H1 (cell line): ENCODE measurements at places on chromosomes 1 and 21. TPM values are rescaled to one million over a fixed set of nuclear protein-coding genes. Genes with fewer than 3 reads are reported as not detected.

The TMEM240 gene
- 5.7 and 7.6 TPM in 2 replicates for polyA plus RNA-seq

The MROH9 gene
- polyA plus RNA-seq: not detected in 2 replicates

The ATF6 gene
- polyA plus RNA-seq: 3.0 and 4.6 TPM in 2 replicates

The PTPRU gene
- 33.8 and 57.0 TPM in 2 replicates for polyA plus RNA-seq

The IBA57 gene
- 2.6 and 5.3 TPM in 2 replicates for polyA plus RNA-seq

The TTC22 gene
- 1.00 and 1.7 TPM in 2 replicates for polyA plus RNA-seq

The PRR9 gene
- not detected in 2 replicates for polyA plus RNA-seq

The CELA3B gene
- not detected in 2 replicates for polyA plus RNA-seq

GRCh38 chr1:11730429-11730891 lies 5.5 kb upstream of the AGTRAP start:
- H3K4me1 ChIP-seq: peaks cover 4% of the 10 kb centered on the region
- H3K27ac ChIP-seq: no peak overlapping the region
- DNase-seq: no peak
- no peaks in the 10 kb centered on the region for H3K27me3 ChIP-seq
- no peak overlapping the region for H3K4me3 ChIP-seq
- H3K36me3 ChIP-seq: no peaks in the 10 kb centered on the region

DNA sequence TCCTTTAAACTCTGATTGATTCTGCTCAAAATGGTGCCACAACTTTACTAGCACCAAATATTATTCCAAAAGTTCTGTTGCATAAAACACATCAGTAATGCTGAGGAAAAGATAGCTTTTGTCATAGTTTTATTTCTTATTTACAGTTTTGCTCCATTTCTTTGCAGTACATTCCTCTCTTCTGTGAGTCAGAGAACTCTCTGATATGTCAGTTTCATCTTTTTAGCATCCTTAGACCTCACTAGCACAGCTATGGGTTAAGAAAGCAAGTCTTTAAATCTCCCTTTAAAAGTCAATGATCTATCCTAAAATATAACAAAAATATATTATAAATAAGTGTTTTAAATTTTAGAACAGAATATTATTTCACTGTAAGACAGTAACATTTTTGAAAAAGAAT lies 356.6 kb upstream of the SNX7 start:
- H3K36me3 ChIP-seq: no peaks in the 10 kb centered on the region
- H3K4me3 ChIP-seq: no peak overlapping the region
- H3K4me1 ChIP-seq: no peaks in the 10 kb centered on the region

DNA sequence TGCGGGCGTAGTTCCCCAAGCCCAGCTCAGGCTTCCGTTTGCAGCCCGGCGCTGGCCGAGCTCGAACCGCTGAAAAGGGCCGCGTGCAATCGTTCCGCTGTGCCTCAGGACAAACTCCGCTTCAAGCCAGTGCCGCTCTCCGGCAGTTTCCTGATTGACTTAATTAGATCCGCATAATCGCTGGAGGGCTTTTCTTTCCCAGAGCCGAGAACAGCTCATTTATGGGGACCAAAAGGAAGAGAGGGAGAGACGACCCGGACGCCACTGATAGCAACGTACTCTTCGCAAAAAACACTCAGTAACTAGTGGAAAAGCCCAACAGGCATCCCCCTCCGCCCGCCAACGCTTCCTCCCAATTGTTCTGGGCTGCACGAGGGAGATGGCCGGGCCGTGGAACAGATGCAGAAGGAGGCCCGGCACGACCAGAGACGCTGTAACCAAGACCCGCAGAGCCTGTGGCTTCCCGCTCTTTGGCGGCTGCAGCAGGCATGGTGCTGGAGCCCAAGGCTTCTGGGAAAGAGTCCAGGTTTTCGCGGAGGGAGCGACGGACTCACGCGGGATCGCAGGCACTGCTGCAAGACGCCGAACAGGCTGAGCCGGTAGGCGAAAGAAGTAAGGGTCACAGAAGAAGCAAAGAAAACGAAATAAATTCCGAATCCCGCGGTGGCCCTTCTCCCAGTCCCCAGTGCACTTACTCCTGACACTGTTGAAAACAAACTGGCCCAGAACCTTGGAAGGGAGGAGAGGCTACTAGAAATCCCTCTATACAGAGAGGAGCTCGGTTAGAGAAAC lies 3.6 kb upstream of the FOXD2 start:
- H3K4me3 ChIP-seq: peak overlapping the region; percentile 19; the same call in 1 of the 2 replicates
- no peak for DNase-seq
- H3K4me1 ChIP-seq: peaks cover 3% of the 10 kb centered on the region

- no peak for DNase-seq
- no peak overlapping the region for H3K27ac ChIP-seq
- no peaks in the 10 kb centered on the region for H3K36me3 ChIP-seq
- no peaks in the 10 kb centered on the region; the same call in none of the 2 replicates for H3K4me1 ChIP-seq
- no peaks in the 10 kb centered on the region for H3K27me3 ChIP-seq
- no peak overlapping the region for H3K4me3 ChIP-seq
These were observed 33.9 kb upstream of the TSNAX start for GRCh38 chr1:231494439-231495110.

DNA sequence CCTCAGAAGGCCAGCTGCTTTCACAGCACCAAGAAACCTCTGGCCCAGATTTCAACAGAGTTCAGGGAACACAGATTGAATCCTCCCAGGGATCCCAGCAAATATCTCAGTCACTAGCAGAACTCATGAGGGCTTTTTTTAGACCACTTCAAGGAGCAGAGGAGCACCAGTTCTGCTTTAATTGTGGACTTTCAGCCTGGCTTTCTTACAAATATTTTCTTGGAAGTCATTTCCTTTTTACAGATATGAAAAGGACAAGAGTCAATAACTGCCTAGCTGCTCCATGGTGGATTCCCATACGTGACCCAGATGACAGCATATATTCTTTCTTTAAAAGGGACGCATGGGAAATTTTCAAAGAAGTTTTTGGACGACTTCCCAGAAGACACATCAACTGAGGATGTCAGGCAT lies 6.4 kb upstream of the LRRC8B start:
- H3K4me3 ChIP-seq: no peak overlapping the region
- H3K36me3 ChIP-seq: no peaks in the 10 kb centered on the region
- no peak for DNase-seq
- H3K4me1 ChIP-seq: no peaks in the 10 kb centered on the region

DNA sequence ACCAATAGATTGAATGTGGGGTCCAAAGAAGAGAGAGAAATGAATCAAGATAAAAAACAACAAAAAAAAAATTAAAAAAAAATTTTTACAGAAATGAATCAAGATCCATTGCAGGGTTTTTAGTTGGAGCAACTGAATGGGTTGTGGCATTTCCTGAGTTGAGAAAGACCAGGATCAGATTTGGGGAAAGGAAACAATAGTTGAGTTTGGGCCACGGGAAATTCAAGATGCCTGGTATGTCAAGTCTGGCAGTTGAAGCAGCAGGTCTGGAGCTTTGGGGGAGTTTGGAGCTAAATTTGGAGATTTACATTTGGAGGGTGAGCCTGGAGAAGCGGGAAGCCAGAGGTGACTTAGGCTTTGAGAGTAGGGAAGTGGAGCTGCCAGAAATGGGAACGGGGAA lies 22.6 kb downstream of the ATP8B2 start:
- H3K27ac ChIP-seq: no peak overlapping the region
- no peak overlapping the region for H3K4me3 ChIP-seq
- DNase-seq: no peak
- peaks cover 50% of the 10 kb centered on the region for H3K36me3 ChIP-seq
- H3K27me3 ChIP-seq: no peaks in the 10 kb centered on the region
- peaks cover 5% of the 10 kb centered on the region; the same call in 1 of the 2 replicates for H3K4me1 ChIP-seq

GRCh38 chr1:11037740-11038182 lies 9.3 kb downstream of the MASP2 start:
- no peaks in the 10 kb centered on the region for H3K27me3 ChIP-seq
- DNase-seq: peak; percentile 57
- H3K4me1 ChIP-seq: no peaks in the 10 kb centered on the region
- no peaks in the 10 kb centered on the region for H3K36me3 ChIP-seq
- H3K27ac ChIP-seq: no peak overlapping the region
- H3K4me3 ChIP-seq: no peak overlapping the region

DNA sequence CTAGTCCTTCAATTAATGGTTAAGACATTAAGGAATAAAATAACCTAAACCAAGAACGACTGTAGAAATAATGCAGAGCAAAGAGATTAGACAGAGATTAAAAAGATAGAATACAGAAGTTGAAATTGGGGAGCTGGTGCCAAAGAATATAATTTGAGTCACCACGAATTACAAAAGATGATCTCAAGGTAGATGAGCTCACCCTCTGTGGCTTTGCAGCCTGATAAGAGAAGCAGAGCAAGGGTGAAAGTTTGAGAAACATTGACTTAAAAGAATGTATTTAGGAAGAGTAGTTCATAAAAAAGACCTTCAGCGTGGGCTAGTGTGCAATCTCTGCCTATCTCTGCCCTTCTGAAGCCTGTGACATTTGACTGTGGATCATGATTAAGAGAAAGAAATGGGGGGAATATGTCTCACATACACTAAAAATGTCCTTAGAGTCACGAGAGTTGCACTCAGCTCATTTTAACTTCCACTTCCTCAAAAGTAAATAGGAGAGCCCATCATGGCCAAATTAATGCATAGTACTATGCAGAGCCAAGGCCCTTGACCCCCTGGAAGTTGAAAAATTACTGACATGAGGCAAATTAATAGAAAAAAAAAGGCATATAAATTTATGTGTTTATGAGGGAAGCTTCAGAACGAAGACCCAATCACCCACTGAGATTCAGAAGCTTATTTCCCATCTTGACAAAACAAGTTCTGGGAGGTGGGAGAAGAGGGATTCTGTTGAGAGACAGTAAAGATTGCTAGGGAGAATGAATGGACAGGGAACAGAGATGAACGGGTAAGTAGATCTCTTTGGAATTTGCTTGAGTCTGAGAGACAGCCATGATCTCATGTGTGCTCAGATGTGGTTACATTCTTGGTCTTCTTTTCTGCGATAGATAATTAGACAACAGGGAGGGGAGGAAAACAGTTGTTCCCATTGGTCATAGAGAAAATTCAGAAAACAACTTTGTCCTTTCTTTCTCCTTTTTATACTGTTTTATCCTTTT lies 395.4 kb upstream of the LRRC7 start:
- H3K36me3 ChIP-seq: no peaks in the 10 kb centered on the region
- no peak for DNase-seq
- no peaks in the 10 kb centered on the region for H3K4me1 ChIP-seq
- H3K4me3 ChIP-seq: no peak overlapping the region
- H3K27ac ChIP-seq: no peak overlapping the region

GRCh38 chr1:151783796-151784195 lies 6.5 kb downstream of the TDRKH start:
- H3K27ac ChIP-seq: no peak overlapping the region
- no peak for DNase-seq
- no peaks in the 10 kb centered on the region; the same call in 1 of the 2 replicates for H3K36me3 ChIP-seq
- no peaks in the 10 kb centered on the region for H3K27me3 ChIP-seq
- no peaks in the 10 kb centered on the region for H3K4me1 ChIP-seq

DNA sequence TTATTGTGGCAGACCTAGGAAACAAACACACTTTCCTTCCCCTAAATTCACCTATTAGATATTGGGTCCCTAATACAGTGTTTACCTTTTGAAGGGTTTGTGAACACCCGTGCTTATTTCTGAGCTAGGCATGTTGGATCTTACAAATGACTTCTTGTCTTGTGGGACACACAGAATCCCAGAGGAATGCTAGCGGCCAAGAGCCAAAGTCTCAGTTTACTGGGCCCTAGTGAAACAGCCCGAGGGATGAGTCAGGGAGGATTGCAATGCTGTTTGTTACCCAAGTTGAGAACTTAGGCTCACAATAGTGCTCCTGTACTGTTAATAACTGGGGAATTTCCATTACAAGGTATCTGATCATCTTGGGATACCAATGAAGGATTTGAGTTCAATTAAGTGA lies 100.1 kb upstream of the AKT3 start:
- H3K36me3 ChIP-seq: no peaks in the 10 kb centered on the region
- H3K27me3 ChIP-seq: peaks cover 13% of the 10 kb centered on the region
- no peak overlapping the region for H3K4me3 ChIP-seq
- H3K27ac ChIP-seq: no peak overlapping the region
- peak; percentile 10 for DNase-seq
- H3K4me1 ChIP-seq: no peaks in the 10 kb centered on the region; the same call in 1 of the 2 replicates

- DNase-seq: no peak
- H3K27ac ChIP-seq: no peak overlapping the region
- no peaks in the 10 kb centered on the region for H3K4me1 ChIP-seq
- H3K27me3 ChIP-seq: no peaks in the 10 kb centered on the region
- no peaks in the 10 kb centered on the region for H3K36me3 ChIP-seq
- no peak overlapping the region for H3K4me3 ChIP-seq
These were observed 70.0 kb upstream of the BCAR3 start for GRCh38 chr1:93751377-93752250.

- no peak overlapping the region for H3K27ac ChIP-seq
- no peaks in the 10 kb centered on the region for H3K4me1 ChIP-seq
- no peak overlapping the region for H3K4me3 ChIP-seq
- DNase-seq: no peak
These were observed 1406.0 kb downstream of the KCNT2 start for GRCh38 chr1:195202241-195202640.

- H3K27me3 ChIP-seq: no peaks in the 10 kb centered on the region
- no peak overlapping the region for H3K4me3 ChIP-seq
- H3K4me1 ChIP-seq: no peaks in the 10 kb centered on the region
These were observed 150.1 kb upstream of the ZNF644 start for GRCh38 chr1:91171898-91172297.

DNA sequence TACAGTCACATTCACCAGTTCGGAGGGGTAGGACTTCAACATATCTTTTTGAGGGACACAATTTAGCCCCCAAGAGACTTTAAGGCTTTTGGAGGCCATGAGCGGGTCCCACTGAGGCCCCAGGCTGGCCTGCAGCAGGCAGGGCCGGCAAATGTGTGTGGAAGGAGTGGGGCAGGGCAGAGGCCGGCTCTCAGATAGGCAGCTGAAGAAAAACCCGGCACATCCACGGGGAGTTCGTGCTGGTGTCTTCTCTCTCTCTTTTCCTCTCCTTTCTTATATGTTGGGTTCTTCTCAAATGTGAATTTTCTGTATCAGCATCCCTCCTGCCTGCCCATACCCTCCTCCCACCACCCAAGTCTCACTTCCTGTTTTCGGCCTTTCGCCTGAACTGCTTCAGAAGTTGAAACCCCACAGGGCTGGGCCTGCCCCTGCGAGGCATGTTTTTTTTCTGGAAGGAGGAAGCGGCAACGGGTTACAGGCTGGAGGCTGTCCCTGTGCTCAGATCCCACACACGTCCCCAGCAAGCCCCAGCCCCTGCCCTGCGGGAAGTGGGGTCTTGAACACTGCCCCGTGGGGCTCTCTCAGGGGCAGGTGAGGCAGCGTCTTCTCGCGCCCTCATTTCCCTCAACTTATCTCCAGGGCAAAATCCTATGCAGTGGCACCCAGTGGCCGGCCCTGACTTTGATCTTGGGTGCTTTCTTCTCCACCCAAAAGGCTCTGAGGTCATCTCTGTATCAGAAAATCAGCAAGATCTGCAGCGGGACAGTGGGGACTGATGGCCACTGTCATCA lies 9.7 kb upstream of the UMODL1 start:
- H3K4me3 ChIP-seq: no peak overlapping the region
- no peak overlapping the region for H3K27ac ChIP-seq
- peaks cover 22% of the 10 kb centered on the region; the same call in 1 of the 2 replicates for H3K4me1 ChIP-seq

- H3K4me3 ChIP-seq: no peak overlapping the region
- H3K27ac ChIP-seq: no peak overlapping the region
- DNase-seq: no peak
- H3K4me1 ChIP-seq: no peaks in the 10 kb centered on the region
These were observed 88.5 kb upstream of the NEK7 start for GRCh38 chr1:198068285-198068684.

GRCh38 chr21:14824126-14824525 lies 240.7 kb downstream of the NRIP1 start:
- H3K4me1 ChIP-seq: no peaks in the 10 kb centered on the region; the same call in 1 of the 2 replicates
- no peak for DNase-seq
- H3K27ac ChIP-seq: no peak overlapping the region
- H3K36me3 ChIP-seq: no peaks in the 10 kb centered on the region

- no peaks in the 10 kb centered on the region for H3K4me1 ChIP-seq
- no peak overlapping the region for H3K4me3 ChIP-seq
- no peak for DNase-seq
- H3K36me3 ChIP-seq: no peaks in the 10 kb centered on the region
- H3K27me3 ChIP-seq: no peaks in the 10 kb centered on the region
These were observed 68.3 kb upstream of the NFIA start for GRCh38 chr1:61013946-61014667.
